Activated CD4-positive, alpha-beta T cell treated with anti-CD3 and anti-CD28 coated beads, Interleukin-2, amount 50 U/mL, for 48 hours (primary cell): ENCODE measurements at places on chromosomes 5 and 9.

- DNase-seq, result no peak
Observed at GRCh38 chr5:27734838-27735237, 696.5 kb upstream of the CDH9 start.

- DNase-seq, result no peak
Observed at GRCh38 chr9:76311537-76311936, 82.7 kb downstream of the RFK start.

- no peak for DNase-seq
Observed at GRCh38 chr5:36607838-36608783, 1.7 kb downstream of the SLC1A3 start.

GRCh38 chr9:135990468-135991429, 29.6 kb upstream of the UBAC1 start:
- peak; percentile 41 for DNase-seq

DNA sequence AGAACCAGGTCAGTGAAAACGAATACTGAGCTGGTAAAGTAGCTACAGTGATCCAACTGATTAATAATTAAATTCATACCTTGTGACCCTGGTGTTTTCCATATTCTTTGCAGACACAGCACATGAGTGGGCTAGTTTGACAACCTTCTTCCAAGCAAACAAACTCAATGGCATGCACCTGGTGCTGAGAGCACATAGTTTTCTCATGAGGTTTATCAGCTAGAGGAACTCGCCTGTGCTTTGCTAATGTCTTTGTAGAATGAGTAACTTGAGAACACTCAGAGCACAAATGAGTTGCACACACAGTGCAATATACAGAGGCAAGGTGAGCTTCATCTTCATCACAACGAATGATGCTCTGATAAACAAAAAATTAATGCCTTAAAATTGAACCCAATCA, 12.6 kb downstream of the TRIM23 start:
- no peak for DNase-seq

DNA sequence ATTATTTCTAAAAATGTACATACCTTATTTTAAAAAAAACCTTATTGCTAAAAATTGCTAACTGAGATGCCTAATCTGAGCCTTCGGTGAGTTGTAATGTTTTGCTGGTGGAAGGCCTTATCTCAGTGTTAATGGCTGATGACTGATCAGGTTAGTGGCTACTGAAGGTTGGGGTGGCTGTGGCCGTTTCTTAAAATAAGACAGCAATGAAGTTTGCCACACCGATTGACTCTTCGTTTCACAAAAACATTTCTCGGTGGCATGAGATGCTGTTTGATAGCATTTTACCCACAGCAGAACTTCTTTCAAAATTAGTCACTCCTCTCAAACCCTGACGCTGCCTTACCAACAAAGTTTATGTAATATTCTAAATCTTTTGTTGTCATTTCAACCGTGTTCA, 14.7 kb downstream of the CENPK start:
- no peak for DNase-seq

DNA sequence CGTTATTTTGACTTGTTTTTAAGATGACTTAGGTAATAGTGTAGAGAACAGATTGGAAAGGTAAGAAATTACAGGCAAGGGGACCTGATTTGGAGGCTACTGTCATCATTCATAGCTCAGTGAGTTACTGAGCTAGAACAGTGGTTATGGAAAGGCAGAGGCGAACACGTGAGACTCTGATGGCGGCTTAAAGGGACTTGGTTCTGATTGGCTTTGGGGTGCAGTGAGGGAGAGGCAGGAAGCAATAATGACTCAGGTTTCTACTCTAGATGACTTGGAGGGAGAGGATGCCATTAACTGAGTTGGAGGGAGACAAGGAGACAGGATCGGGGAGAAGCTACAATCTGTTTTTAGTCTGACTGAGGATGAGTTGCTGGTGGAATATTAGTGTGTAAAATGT, 3.0 kb downstream of the F2RL2 start:
- no peak for DNase-seq
